ENCODE measurements at places on chromosomes 12 and 14.
A peak's percentile ranks its signal among the peaks of the same experiment; 100 is the strongest.

DNA sequence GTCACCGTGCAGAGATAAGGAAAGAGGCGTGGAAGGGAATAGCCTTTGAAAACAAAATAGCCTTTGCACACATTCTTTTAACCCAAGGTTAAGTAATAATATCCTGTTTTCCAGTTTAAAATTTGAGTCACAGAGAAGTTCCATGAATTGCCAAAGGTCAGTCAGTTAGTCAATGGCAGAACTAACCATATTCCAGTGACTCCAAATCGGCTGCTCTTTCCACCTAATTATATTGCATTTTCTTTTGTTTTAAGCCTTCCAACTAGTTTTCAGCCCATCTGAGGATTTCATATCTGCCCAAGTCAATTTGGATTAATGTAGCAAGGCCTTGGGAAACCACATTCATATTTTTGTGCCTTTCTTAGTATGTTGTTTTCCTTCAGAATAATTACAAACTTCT is 373.0 kb downstream of the CCDC91 start:
- no peak for DNase-seq

DNA sequence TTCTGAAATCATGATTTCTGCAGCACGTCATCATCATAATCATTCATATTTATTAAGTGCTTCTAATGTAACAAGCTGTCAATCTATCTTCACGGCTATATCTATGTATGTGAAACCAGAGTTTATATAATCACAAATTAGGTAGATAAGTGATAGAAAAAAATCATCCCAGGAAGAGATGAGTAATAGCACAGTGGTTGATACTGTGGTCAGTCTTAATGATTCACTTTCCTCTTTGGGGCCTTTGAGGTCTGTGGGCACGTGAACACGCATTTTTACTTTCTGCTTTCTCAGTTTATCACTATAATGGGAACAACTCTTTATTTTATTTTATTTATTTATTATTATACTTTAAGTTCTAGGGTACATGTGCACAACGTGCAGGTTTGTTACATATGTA is 265.9 kb upstream of the NOVA1 start:
- DNase-seq = no peak

GRCh38 chr12:98646294-98647090 is 1.4 kb downstream of the APAF1 start:
- DNase-seq = no peak

DNA sequence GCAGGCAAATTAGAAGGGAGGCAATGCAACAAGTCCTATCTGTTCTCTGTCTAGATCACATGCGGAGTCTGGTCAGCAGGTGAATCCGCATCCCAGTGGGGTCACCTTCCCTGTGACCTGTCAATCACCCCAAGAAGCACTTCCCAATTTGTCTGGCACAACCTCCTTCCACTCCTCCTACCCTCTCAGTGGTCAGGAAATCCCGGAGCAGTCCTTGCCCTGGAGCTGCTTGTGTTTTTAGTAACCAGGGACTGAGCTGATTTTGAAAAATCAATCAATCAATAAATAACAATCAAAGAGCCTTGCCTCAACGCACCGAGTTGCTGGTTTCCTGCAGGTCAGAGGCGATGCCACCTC is 572 bp upstream of the ACSS3 start:
- DNase-seq = no peak

GRCh38 chr12:70365398-70365647 is 767 bp upstream of the KCNMB4 start:
- no peak for DNase-seq

DNA sequence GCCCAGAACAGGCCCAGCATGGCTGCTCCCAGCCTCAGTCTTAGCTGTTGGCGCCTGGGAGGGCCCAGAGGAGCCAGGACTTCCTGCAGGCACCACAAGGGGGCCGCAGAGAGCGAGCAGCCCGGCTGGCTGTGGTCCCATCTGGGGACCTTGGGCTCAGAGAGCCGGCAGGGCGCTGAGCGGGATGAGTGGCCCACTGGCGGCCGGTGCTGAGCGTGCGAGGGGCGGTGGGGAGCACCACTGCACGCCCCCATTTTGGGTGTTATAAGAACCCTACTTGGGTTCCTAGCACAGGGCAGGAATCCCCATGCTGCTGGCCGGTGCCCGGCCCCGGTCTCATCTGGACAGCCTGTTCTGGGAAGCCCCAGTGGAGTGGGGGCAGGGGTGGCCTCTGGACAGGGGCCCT is 25.9 kb upstream of the CRIP2 start:
- peak; percentile 96 for DNase-seq

- DNase-seq = no peak
Measured at GRCh38 chr12:76340680-76341435, 7.4 kb downstream of the BBS10 start.

GRCh38 chr14:81819344-81819743 is 285.7 kb upstream of the SEL1L start:
- DNase-seq = no peak

- DNase-seq = peak; percentile 13
Measured at GRCh38 chr12:39103552-39104165, 198.3 kb upstream of the CPNE8 start.

DNA sequence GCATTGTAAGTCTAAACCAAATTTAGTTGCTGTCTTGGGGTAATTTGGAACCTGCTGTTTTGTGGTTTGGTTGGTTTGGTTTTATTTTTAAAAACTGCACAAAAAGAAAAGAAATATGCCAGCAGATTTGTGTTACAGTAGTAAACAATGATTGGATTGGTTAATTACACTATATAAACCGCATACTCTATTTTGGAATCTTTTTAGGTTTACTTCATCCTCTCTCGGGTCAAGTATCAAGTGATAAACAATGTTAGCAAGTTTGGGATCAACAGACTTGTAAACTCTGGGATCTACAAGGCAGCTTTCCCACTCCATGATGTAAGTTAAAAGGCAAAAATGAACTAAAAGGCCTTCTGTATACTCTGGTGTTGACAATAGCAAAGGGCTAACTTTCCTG is 132.4 kb downstream of the ANO6 start:
- DNase-seq = no peak

DNA sequence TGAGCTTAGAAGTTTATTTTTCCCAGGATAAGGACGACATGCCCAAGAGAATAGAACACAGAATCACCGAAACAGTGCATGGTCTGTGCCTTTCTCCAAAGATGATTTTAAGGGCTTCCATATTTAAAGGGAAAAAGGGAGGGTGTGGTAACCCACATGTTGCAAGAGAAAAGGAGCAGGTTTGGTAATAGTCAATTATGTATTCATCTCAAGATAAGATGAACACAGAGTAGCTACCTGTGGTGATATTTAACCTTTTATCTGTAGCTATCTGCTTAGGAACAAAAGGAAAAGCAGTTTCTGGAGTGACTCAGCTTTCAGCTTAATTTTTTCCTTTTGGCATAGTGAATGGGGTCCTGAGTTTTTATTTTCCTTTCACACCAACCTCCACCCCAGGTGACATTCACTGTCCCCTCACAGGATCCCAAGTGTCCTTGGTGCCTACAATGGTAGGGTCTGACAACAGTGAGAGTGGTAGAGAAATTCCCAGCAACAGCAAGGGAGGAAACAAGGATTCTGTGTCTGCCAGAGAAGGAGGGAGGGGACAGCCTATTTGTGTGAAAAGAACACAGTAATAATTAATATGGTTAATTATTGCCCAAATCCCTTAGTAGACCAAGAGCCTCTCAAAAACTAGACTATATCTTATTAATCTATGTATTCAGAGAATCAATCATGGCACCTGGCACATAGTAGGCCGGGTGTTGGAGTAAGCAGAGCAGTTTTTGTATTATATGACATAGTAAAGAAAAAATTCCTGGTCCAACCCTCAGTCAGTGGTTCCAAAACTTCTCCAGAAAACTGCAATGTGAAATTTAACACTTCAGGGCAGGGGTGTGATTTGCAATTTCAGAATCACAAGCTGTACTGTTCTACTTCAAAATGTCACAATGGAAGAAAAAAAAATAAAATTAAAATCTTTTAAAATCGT is 154.5 kb downstream of the PHLDA1 start:
- no peak for DNase-seq

- DNase-seq = no peak
Measured at GRCh38 chr12:46145881-46146280, 123.0 kb downstream of the SLC38A1 start.

- no peak for DNase-seq
Measured at GRCh38 chr12:11827091-11828061, 177.9 kb downstream of the ETV6 start.

GRCh38 chr12:40175045-40175444 is 49.8 kb upstream of the LRRK2 start:
- no peak for DNase-seq

DNA sequence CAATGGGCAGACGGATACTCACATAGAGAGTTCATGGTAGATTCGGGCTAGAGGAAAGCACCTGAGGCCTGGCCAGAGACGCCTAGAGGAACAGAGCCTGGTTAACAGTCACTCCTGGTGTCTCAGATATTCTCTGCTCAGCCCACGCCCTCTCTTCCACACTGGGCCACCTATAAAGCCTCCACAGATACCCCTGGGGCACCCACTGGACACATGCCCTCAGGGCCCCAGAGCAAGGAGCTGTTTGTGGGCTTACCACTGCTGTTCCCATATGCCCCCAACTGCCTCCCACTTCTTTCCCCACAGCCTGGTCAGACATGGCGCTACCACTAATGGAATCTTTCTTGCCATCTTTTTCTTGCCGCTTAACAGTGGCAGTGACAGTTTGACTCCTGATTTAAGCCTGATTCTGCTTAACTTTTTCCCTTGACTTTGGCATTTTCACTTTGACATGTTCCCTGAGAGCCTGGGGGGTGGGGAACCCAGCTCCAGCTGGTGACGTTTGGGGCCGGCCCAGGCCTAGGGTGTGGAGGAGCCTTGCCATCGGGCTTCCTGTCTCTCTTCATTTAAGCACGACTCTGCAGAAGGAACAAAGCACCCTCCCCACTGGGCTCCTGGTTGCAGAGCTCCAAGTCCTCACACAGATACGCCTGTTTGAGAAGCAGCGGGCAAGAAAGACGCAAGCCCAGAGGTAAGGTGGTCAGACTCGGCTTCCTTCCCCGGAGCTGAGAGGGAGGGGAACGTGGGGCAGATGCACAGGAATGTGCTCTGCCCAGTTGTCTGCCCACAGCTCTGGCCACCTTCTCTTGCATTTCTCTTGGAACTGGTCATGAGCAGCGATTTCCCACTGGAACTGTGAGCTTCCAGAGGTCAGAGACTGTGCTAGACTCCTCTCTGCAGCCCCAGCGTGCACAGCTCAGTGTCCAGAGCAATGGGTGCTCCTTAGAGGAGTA is at the start of gene CD4:
Gene CD4, plus strand, starts transcription at position 557 of the 953 bp plus-strand sequence. CDS start 10,611 bp downstream, outside the sequence.
- no peak for DNase-seq
